Naive thymus-derived CD8-positive, alpha-beta T cell (primary cell): ENCODE measurements at places on chromosomes 2 and 18.

GRCh38 chr2:119544075-119544938 lies at the start of gene CFAP221:
Gene CFAP221 (plus strand): TSS chr2:119544449. CDS start chr2:119546132, 1,683 bp downstream.
- H3K36me3 ChIP-seq, result no peaks in the 10 kb centered on the region
- peaks cover 63% of the 10 kb centered on the region for H3K27me3 ChIP-seq
- H3K27ac ChIP-seq, result no peak within 1 kb of the TSS

GRCh38 chr2:232447638-232448303 lies 8.2 kb upstream of the ALPI start:
- H3K27me3 ChIP-seq, result no peaks in the 10 kb centered on the region
- no peaks in the 10 kb centered on the region for H3K36me3 ChIP-seq
- H3K4me1 ChIP-seq, result no peaks in the 10 kb centered on the region
- H3K27ac ChIP-seq, result no peak overlapping the region

DNA sequence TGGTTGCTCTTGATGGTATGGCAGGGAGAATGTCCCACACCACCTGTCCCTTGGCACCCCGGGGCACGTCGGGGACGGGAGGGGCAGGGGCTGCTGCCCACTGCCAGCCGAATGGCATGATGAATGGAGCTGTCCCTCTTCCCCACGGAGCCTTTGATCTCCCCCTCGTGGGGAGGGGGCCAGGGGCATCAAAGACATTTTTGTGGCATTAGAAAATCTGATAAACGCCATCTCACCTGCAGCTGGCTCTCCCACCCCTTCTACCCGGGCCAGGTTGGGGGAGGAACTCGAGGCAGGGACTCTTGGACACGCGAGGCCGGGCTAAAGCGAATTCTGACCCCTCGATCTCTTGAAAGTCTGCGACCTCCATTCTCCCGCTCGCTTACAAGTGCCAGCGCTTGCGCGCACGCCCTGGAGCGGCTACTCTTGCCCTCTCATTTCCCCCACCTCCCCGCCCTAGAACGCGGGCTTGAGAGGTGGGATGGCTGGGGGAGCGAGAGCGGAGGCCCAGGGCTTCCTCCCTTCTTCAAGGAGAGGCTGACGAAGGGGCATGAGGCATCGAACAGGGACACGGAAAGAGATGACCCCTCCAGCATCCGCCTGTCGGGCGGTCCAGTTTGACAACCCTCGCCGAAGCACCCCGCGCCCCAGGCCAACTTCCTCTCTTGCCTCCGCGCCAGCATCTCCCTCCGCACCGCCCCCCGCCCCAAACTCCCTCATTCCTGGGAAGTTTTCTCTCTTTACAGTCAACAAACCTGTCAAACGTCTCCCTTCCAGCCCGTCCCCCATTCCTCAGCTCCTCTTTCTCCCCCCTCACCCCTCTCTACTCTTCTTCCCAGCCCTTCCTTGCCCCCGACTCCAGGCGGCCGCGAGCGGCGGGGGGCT lies 692 bp upstream of the WNT6 start:
- H3K27me3 ChIP-seq, result peaks cover 84% of the 10 kb centered on the region
- peak overlapping the region; percentile 74 for H3K4me3 ChIP-seq
- no peak overlapping the region for H3K27ac ChIP-seq
- no peaks in the 10 kb centered on the region for H3K36me3 ChIP-seq
- H3K4me1 ChIP-seq, result peaks cover 28% of the 10 kb centered on the region

- H3K4me3 ChIP-seq, result no peak overlapping the region
- DNase-seq, result peak; percentile 16
- no peak overlapping the region for H3K27ac ChIP-seq
- peaks cover 2% of the 10 kb centered on the region for H3K4me1 ChIP-seq
These were observed 62.4 kb downstream of the TXNL1 start for GRCh38 chr18:56575819-56576663.

DNA sequence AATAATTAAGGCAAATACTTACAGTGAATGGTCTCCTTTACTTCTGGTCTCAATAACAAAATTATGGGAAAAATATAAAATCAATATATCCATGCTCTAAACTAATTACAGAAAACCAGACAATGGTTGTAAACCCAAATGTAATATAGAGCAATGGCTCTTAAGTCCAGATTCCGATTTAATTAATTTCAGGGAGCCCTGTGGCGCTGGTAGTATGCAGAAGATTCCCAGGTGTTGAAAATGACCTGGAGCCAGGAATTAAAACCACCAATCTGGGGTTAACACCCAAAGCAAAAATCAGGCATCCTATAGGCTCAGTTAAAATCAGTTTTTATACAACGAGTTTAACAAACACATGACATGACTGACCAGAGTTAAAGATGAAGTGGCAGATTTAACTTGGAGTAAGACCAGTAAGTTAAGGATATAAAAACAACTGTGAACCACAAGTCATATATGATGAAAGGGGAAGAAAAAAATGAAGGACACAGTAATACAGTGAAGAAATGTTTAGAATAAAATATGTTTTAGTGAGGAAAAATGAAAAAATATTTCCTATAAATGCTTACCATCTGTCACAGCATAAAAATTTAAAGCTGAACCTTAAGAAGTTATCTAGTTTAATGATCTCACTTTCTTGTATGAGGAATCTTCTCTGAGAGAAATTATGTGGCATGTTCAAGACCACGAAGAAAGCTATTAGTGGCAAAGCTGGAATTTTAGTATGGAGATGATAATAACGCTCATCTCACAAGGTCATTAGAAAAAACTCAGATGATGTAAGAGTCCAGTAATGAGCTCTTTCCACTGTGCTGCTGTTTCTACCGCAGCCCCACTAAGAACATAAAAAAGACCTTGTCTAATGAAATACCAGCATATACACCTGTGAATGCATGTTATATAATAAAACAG lies 45.8 kb upstream of the FLACC1 start:
- no peak for DNase-seq
- no peaks in the 10 kb centered on the region for H3K27me3 ChIP-seq
- H3K36me3 ChIP-seq, result peaks cover 51% of the 10 kb centered on the region
- H3K4me1 ChIP-seq, result peaks cover 9% of the 10 kb centered on the region
- no peak overlapping the region for H3K4me3 ChIP-seq

- DNase-seq, result peak; percentile 91
- no peak within 1 kb of the TSS for H3K27ac ChIP-seq
- peaks cover 70% of the 10 kb centered on the region for H3K27me3 ChIP-seq
- peaks cover 3% of the 10 kb centered on the region for H3K4me1 ChIP-seq
- H3K4me3 ChIP-seq, result peak within 1 kb of the TSS; percentile 79
- H3K36me3 ChIP-seq, result no peaks in the 10 kb centered on the region
These were observed at the start of gene EGR4 for GRCh38 chr2:73293534-73294171. Gene EGR4 (minus strand): TSS chr2:73293548. CDS start chr2:73293317, 231 bp downstream.

DNA sequence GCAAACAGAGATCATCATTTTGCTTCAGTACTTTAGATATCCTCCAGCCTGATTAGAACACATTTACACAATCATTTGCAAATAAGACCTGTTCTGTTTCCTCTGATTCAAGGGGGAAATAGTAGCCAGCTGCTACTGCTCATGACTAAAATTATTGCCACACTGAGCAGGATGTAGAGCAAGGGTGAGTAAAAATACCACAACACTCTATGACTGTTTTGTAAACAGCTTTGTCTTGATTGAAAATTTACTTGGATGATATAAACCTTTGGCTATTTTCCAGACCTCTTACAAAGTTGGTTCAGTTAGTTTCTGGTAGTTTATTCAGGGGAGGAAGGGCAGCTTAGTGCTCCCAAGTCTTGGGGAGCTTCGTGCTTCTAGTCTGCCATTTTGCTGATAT lies 286.4 kb upstream of the CNTNAP5 start:
- H3K27me3 ChIP-seq, result no peaks in the 10 kb centered on the region
- H3K36me3 ChIP-seq, result no peaks in the 10 kb centered on the region
- no peak for DNase-seq
- H3K4me3 ChIP-seq, result no peak overlapping the region

DNA sequence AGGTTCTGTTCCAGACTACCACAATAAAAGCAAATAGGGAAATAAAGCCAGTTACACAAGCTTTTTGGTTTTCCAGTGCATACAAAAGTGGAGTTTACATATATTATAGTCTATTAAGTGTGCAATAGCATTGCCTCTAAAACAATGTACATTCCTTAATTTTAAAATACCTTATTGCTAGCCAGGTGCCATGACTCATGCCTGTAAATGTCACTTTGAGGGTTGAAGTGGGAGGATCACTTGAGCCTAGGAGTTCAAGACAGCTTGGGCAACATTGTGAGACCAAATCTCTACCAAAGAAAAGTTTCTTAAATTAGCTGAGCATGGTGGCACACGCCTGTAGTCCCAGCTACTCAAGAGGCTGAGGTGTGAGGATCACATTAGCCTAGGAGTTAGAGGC lies 52.9 kb upstream of the IMP4 start:
- no peaks in the 10 kb centered on the region for H3K4me1 ChIP-seq
- H3K4me3 ChIP-seq, result no peak overlapping the region
- no peak overlapping the region for H3K27ac ChIP-seq
- H3K36me3 ChIP-seq, result no peaks in the 10 kb centered on the region
- H3K27me3 ChIP-seq, result peaks cover 11% of the 10 kb centered on the region

DNA sequence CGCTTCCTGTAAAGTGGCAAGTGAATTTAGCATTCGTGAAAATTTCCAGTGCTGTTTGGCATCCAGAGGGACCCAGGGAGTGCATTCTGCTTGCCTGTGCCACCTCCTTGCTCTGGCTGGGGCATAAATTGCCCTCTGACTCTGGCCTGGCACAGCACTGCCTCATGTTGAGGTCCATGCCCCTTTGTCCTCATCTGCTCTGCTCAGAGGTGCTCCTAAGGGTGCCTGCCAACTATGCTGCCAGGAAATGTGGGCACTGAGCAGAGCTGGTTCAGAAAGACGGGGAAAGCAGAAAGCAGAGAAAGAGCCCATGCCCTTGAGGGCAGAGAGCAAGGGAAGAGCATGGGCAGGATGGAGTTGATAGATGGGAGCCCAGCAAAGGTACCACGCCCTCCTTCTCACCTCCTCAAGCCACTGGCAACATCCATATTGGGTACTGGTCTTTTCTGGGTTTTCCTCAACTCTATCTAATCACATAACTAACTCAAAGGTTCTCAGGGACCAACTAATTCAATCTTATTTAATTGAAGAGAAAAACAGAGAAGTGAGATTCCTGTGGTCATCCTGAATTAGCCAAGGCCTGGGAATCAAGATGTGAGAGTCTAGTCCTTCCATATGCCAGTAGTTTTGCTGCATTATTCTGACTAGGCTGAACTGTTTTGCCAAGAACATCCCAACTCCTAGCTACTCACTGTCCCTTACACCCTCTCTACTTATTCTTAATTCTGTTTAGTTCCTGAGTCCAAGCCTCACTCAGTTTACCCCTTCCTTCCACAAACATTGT lies 441.5 kb upstream of the TNP1 start:
- H3K4me1 ChIP-seq, result no peaks in the 10 kb centered on the region
- no peaks in the 10 kb centered on the region for H3K27me3 ChIP-seq
- H3K36me3 ChIP-seq, result peaks cover 11% of the 10 kb centered on the region
- no peak for DNase-seq
- H3K4me3 ChIP-seq, result no peak overlapping the region

GRCh38 chr2:111537078-111537655 lies 346.8 kb downstream of the ANAPC1 start:
- H3K27me3 ChIP-seq, result no peaks in the 10 kb centered on the region
- no peaks in the 10 kb centered on the region for H3K4me1 ChIP-seq
- H3K27ac ChIP-seq, result no peak overlapping the region
- no peak for DNase-seq

GRCh38 chr2:204386668-204387067 lies 158.6 kb upstream of the PARD3B start:
- no peak overlapping the region for H3K27ac ChIP-seq
- H3K27me3 ChIP-seq, result peaks cover 21% of the 10 kb centered on the region
- no peak overlapping the region for H3K4me3 ChIP-seq
- H3K4me1 ChIP-seq, result no peaks in the 10 kb centered on the region
- DNase-seq, result no peak

- peaks cover 66% of the 10 kb centered on the region for H3K27me3 ChIP-seq
- H3K36me3 ChIP-seq, result no peaks in the 10 kb centered on the region
- no peak overlapping the region for H3K4me3 ChIP-seq
These were observed 43.3 kb downstream of the ZNF532 start for GRCh38 chr18:58908006-58908405.
